ENCODE measurements at places on chromosomes 1 and 21. TPM values are rescaled to one million over a fixed set of nuclear protein-coding genes. Genes with fewer than 3 reads are reported as not detected.

Gene RRAGC
- total RNA-seq = 17.2 TPM

Gene LCE1D
- not detected for total RNA-seq

Gene IL19
- total RNA-seq = not detected

Gene NHLH1
- total RNA-seq = 0.10 TPM

Gene TNNI3K
- total RNA-seq = 0.40 TPM

Gene FCRLA
- total RNA-seq = not detected

Gene CLEC20A
- total RNA-seq = not detected

Gene GRHL3
- not detected for total RNA-seq

Gene FNDC5
- not detected for total RNA-seq

Gene C8A
- total RNA-seq = not detected

Gene FAM3B
- not detected for total RNA-seq

Gene RPF1
- total RNA-seq = 45.7 TPM

GRCh38 chr1:214002060-214002459 lies 14.3 kb downstream of the PROX1 start:
- peaks cover 8% of the 10 kb centered on the region for H3K27me3 ChIP-seq
- no peak overlapping the region for H3K27ac ChIP-seq
- no peak for DNase-seq
- H3K4me1 ChIP-seq = no peaks in the 10 kb centered on the region
- no peak overlapping the region for H3K4me3 ChIP-seq

GRCh38 chr1:28855469-28855951 lies 43.5 kb downstream of the OPRD1 start:
- H3K27ac ChIP-seq = no peak overlapping the region
- H3K4me1 ChIP-seq = peaks cover 4% of the 10 kb centered on the region

DNA sequence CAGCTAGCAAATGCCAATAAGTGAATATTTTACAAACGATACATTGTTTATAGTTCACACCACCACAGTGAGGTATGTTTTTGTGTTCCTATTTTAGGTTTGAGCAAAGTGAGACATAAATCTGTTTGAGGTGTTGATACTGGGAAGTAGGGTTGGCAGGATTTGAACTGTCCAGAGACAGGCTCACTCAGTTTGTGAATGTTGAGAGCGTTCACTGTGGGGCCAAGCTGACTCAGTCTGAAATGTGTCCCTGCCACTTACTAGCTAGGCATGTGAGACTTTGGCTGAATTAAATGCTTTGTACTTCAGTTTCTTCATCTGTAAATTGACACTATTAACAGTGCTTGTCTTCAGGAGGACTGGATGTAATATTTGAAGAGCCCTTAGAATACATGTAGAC lies 35.1 kb downstream of the DIRAS3 start:
- no peaks in the 10 kb centered on the region for H3K4me1 ChIP-seq
- H3K36me3 ChIP-seq = no peaks in the 10 kb centered on the region
- no peak overlapping the region for H3K27ac ChIP-seq
- no peaks in the 10 kb centered on the region for H3K27me3 ChIP-seq
- no peak overlapping the region for H3K4me3 ChIP-seq

DNA sequence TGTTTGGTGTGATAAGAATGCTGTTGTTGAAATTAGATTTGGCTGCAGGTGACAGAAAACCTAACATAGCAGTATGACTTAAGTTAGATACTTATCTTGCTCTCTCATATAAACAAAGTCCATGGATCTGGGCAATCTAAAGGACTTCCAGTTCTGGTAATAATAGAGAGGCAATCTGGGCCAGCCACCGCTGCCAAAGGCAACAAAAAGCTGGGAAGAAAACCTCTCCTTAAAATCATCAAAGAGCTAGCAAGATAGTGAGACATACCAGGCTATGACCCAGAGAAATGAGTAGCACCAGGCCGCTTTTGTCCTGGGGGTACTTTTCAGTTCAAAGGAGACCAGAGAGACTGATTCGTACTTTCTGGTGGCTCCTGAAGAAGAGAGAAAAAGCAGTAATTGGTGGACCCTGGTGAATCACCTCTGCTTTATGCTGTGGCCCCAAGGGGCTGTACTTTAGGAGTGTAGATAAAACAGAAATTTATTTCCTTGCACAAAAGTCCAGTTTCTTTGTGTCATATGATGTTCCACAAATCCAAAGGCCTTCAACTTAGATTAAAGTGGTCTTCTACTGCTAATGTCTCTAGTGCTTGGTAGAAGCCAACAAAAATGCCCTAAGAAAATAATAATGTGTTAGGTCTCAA lies 125.4 kb downstream of the TBX19 start:
- DNase-seq = no peak
- peaks cover 17% of the 10 kb centered on the region for H3K36me3 ChIP-seq
- peaks cover 42% of the 10 kb centered on the region for H3K4me1 ChIP-seq

DNA sequence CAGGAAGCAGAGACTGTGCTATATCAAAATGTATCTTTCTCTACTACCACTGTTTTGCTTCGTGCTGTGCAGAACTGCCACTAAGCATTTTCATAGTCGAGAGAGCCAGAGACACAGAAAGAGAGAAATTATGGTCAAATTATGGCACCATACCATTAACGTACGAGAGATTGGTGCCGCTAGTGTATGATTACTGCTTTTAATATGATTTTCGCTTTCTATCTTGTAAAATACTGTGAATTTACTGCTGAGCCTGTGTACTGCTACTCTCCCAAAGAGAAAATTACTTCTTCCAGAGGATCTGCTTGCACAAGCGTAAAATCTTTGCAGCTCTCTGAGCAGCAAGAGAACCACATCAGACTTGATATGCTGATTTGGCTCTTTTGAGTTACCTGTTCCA lies 71.1 kb upstream of the ZNF281 start:
- DNase-seq = no peak
- H3K4me1 ChIP-seq = peaks cover 12% of the 10 kb centered on the region

- no peak for DNase-seq
- H3K4me3 ChIP-seq = no peak overlapping the region
- H3K36me3 ChIP-seq = no peaks in the 10 kb centered on the region
- peaks cover 25% of the 10 kb centered on the region for H3K27me3 ChIP-seq
- H3K4me1 ChIP-seq = no peaks in the 10 kb centered on the region
Observed at GRCh38 chr1:20469406-20470076, 16.5 kb downstream of the CAMK2N1 start.

GRCh38 chr1:183901748-183902330 lies 96.9 kb downstream of the RGL1 start:
- no peak overlapping the region for H3K4me3 ChIP-seq
- H3K36me3 ChIP-seq = peaks cover 5% of the 10 kb centered on the region
- H3K27me3 ChIP-seq = no peaks in the 10 kb centered on the region
- peaks cover 4% of the 10 kb centered on the region for H3K4me1 ChIP-seq

DNA sequence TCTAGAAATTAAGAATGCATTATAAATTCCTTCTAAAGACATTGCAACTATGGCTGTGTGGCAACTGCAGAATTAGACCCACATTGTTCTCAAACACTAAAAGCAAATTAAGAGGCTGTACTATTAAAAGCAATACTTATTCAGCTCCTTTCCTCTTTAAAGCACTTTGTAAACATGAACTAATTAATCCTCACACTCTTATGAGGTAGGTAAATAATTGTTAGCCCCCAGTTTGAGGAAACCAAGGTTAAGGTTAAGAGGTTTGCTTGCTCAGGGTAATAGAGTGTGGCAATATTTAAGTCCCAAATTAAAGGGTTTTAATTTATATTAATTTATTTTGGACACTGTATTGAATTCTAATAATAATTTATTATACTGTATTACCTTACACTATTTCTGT lies 553.8 kb downstream of the LRRIQ3 start:
- no peaks in the 10 kb centered on the region for H3K27me3 ChIP-seq
- no peaks in the 10 kb centered on the region for H3K4me1 ChIP-seq
- no peaks in the 10 kb centered on the region for H3K36me3 ChIP-seq
- no peak for DNase-seq
- no peak overlapping the region for H3K27ac ChIP-seq

- H3K4me1 ChIP-seq = peaks cover 50% of the 10 kb centered on the region
- no peaks in the 10 kb centered on the region for H3K27me3 ChIP-seq
- peak overlapping the region; percentile 90 for H3K27ac ChIP-seq
- peaks cover 38% of the 10 kb centered on the region for H3K36me3 ChIP-seq
- H3K4me3 ChIP-seq = peak overlapping the region; percentile 79
- peak; percentile 51 for DNase-seq
Observed at GRCh38 chr1:6465461-6466005, 440 bp downstream of the TNFRSF25 start.

DNA sequence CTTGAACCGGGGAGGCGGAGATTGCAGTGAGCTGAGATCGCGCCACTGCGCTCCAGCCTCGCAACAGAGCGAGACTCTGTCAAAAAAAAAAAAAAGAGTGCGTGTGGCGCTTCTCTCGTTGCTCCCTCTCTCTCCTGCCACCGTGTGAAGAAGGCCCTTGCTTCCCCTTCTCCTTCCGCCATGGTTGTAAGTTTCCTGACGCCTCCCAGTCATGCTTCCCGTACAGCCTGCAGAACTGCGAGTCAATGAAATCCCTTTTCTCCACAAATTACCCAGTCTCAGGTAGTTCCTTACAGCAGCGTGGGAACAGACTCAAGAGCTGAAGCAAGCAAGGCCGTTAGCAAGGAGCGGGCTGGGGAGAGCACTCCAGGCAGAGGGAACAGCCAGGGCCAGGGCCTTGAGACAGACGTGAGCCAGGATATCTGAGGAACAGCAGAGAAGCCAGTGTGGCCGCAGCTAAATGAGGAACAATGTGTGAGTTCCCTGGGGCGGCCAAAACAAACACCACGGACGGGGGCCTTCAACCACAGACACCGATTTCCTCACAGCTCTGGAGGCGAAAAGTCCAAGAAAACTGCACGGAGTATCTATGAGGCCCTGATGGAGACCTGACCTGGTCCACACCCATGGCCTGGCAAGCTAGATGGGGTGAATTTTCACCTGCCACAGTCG lies 54.2 kb upstream of the ETS2 start:
- H3K4me1 ChIP-seq = peaks cover 10% of the 10 kb centered on the region

DNA sequence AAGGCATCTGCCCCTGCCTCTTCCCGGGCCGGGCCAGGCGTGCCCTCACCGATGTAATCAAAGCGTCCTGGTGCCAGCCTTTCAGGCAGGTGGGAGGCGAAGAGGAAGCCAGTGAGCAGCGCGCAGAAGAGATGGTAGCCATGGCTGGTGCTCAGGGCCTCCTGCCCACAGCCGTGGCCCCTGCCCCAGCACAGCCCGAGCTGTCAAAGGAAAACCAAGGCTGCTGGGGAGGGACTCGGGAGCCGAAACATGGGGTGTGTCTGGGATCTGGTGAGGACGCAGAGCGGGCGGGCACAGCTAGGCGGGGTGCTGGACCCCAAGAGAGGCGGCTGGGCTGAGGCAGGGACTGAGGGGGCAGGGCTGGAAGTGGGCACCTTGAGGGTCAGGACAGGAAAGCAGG lies 2.7 kb downstream of the BGLAP start:
- no peaks in the 10 kb centered on the region for H3K27me3 ChIP-seq
- peak overlapping the region; percentile 67 for H3K4me3 ChIP-seq
- no peak for DNase-seq
- peak overlapping the region; percentile 83 for H3K27ac ChIP-seq
- H3K4me1 ChIP-seq = peaks cover 18% of the 10 kb centered on the region

- no peak for DNase-seq
- no peak overlapping the region for H3K4me3 ChIP-seq
- no peaks in the 10 kb centered on the region for H3K36me3 ChIP-seq
- H3K27me3 ChIP-seq = no peaks in the 10 kb centered on the region
Observed at GRCh38 chr21:27315373-27315772, 348.5 kb upstream of the ADAMTS5 start.

GRCh38 chr1:47545912-47546483 lies 108.2 kb downstream of the FOXD2 start:
- H3K36me3 ChIP-seq = no peaks in the 10 kb centered on the region
- H3K27ac ChIP-seq = no peak overlapping the region
- H3K4me3 ChIP-seq = no peak overlapping the region

GRCh38 chr21:36608897-36609225 lies 90.1 kb upstream of the SIM2 start:
- DNase-seq = no peak
- no peaks in the 10 kb centered on the region for H3K36me3 ChIP-seq
- H3K27ac ChIP-seq = no peak overlapping the region
- no peak overlapping the region for H3K4me3 ChIP-seq
- H3K27me3 ChIP-seq = peaks cover 2% of the 10 kb centered on the region

GRCh38 chr1:202689493-202690342 lies 20.5 kb downstream of the SYT2 start:
- DNase-seq = no peak
- H3K27me3 ChIP-seq = peaks cover 10% of the 10 kb centered on the region
- no peak overlapping the region for H3K4me3 ChIP-seq
- no peak overlapping the region for H3K27ac ChIP-seq
- no peaks in the 10 kb centered on the region for H3K36me3 ChIP-seq

GRCh38 chr1:60833173-60833572 lies 249.2 kb upstream of the NFIA start:
- no peak for DNase-seq
- H3K27me3 ChIP-seq = peaks cover 4% of the 10 kb centered on the region
- H3K4me3 ChIP-seq = no peak overlapping the region
- peaks cover 13% of the 10 kb centered on the region for H3K4me1 ChIP-seq
- H3K36me3 ChIP-seq = no peaks in the 10 kb centered on the region
- H3K27ac ChIP-seq = no peak overlapping the region

- H3K4me3 ChIP-seq = no peak overlapping the region
- no peak for DNase-seq
- H3K27ac ChIP-seq = no peak overlapping the region
- H3K36me3 ChIP-seq = no peaks in the 10 kb centered on the region
- H3K4me1 ChIP-seq = peaks cover 18% of the 10 kb centered on the region
- H3K27me3 ChIP-seq = no peaks in the 10 kb centered on the region
Observed at GRCh38 chr1:44024903-44025525, 6.2 kb downstream of the SLC6A9 start.

DNA sequence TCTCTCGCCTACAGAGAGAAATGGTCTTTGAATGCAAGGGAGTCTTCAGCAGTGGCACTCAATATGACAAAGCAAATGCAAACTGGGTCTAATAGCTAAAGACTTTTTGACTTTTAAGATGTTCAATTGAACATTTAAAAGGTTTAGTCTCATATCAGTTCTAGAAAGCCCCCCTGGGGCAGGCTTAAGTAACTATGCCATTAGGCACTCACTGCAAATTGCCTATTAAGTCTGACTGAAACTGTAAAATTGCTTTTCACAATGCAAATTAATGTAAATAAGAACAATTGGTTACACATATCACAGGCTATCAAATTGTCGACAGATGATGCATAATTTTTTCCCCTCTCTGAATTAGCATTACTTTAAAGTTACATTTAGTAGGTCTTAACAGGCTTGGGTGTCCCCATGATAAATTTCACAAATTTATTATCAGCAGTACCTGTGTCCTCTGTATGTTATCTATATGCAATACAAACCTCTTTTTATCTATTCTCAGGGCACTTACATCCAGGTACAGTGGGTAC lies 329.1 kb downstream of the LRRIQ3 start:
- H3K4me3 ChIP-seq = no peak overlapping the region
- no peak for DNase-seq
- no peaks in the 10 kb centered on the region for H3K4me1 ChIP-seq
- H3K36me3 ChIP-seq = no peaks in the 10 kb centered on the region

GRCh38 chr1:156821801-156822200 lies 5.2 kb upstream of the SH2D2A start:
- no peak for DNase-seq
- no peak overlapping the region for H3K4me3 ChIP-seq
- peaks cover 30% of the 10 kb centered on the region for H3K4me1 ChIP-seq
- peaks cover 1% of the 10 kb centered on the region for H3K36me3 ChIP-seq

GRCh38 chr1:942864-943533 lies 16.1 kb downstream of the NOC2L start:
- H3K27me3 ChIP-seq = peaks cover 28% of the 10 kb centered on the region
- H3K36me3 ChIP-seq = peaks cover 14% of the 10 kb centered on the region
- no peak overlapping the region for H3K27ac ChIP-seq
- DNase-seq = no peak

All from activated CD4-positive, alpha-beta T cell treated with anti-CD3 and anti-CD28 coated beads, Interleukin-2, amount 10 ng/mL, durations not matched to agents 7 days and 5 days (primary cell).